Cortex of kidney (tissue), 1 donor: ENCODE measurements at places on chromosomes 1 and 21.

- DNase-seq: no peak
Measured at GRCh38 chr1:21861602-21862429, 49.8 kb downstream of the LDLRAD2 start.

GRCh38 chr21:28489162-28489561, 503.5 kb downstream of the LTN1 start:
- no peak for DNase-seq

- no peak for DNase-seq
Measured at GRCh38 chr1:181557313-181557712, 74.0 kb downstream of the CACNA1E start.

DNA sequence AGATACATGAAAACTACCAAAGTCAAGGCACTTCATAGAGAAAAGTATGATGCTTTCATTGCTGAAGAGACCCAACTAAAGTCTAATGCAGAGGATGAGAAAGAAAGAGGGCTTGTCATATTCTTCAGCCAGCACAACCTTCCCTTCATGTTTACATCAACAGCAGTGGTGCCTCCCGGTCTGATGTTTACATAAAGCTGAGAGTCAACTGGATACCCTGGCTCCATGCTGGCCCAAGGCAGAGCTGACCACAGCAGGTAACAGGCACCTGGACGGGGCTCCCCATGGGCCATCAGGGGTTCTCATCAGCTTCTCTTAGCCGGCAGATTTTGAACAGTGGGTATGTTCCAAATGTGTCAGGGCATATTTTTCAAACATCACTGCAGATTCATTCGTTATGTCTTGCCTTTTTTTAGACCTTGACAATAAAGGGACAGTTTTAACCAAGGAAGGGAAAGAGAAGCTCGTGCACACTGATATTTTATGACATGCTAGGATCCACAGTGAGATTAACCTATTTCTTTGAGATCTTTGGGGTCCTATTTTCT, 117.1 kb downstream of the NRIP1 start:
- DNase-seq: no peak

DNA sequence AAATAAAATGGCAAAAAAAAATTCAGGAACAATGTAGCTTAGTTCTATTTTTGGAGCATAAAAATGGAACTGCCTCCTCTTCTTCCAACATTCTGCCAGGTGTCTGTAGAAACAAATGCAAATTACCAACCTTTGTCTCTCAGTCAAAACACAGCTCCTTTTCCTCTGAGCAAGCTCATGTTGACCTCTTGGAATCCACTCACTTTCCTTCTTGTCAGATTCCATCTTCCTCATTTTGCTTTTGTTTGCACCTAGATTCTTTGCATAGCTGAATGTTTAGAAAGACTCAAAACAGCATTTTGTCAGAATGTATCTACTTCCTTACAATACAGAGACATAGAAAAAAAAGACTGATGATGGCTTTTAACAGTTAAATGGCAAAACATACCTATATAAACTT, 178.2 kb downstream of the ADGRL2 start:
- DNase-seq: no peak
